ENCODE measurements at places on chromosomes 4 and X.

- no peak for DNase-seq
These were observed 394.7 kb downstream of the GALNTL6 start for GRCh38 chr4:172207886-172208285.

- peak; percentile 14 for DNase-seq
These were observed at the start of gene FREM3 for GRCh38 chr4:143700416-143701352. TSS of gene FREM3 (minus strand) at chr4:143700675. CDS start at chr4:143700675, 0 bp downstream.

- DNase-seq: no peak
These were observed 124.3 kb upstream of the RASGEF1B start for GRCh38 chr4:81595798-81596610.

GRCh38 chr4:87019898-87020297, 85.1 kb downstream of the AFF1 start:
- no peak for DNase-seq
